Hepatocyte (in vitro differentiated cells): ENCODE measurements at places on chromosomes 6 and 20. TPM values are rescaled to one million over a fixed set of nuclear protein-coding genes. Genes with fewer than 3 reads are reported as not detected.

DNA sequence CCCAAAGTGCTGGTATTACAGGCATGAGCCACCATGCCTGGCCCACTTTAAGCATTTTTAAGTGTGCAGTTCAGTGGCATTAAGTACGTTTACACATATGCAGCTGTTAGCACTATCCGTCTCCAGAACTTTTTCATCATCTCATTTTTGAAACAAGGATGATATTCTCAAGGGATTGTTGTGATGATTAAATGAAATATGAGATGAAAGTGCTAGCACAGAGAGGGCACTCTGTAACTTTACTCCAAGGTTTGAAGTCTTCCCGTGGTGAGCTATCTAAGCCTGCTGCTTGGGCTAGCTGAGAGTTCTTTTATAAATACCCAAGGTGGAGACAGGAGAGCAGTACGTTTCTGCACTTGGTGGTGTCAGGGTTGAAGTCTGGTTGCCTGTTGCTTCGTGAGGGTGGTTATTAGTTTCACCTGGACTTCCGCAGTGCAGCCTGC lies 6.6 kb downstream of the TM9SF4 start:
- no peak for DNase-seq

DNA sequence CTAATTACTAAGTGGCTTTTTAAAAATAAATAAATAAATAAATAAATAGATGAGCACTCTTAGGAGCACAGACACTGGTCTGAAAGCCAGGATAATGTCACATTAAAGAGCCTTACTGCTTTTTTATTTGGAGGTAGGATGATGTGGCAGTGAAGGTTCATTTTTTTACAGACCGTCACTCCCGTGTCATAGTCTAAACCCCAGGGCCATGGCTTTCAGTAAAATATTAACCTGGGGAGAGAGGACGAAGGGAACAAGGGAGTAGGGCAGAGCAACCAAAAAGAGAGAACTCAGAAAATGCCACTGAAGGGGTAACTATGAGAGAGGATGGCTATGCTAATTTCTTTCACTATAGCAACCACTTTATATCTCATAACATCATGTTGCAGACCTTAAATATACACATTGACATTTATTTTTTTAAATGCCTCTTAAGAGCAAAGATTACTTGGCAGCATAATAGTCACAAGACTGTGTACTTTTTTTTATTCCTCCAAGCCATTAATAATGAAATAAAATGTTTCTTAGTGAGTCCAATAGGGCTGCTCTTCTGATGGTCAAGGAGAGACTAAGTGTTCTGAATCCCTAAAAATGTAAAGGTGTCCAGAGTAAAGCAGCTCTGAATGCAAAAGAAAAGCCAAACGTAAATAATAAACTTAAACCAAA lies 100.9 kb upstream of the SIM1 start:
- no peak for DNase-seq

GRCh38 chr6:47413752-47414422 lies 63.7 kb upstream of the CD2AP start:
- DNase-seq = peak; percentile 74

DNA sequence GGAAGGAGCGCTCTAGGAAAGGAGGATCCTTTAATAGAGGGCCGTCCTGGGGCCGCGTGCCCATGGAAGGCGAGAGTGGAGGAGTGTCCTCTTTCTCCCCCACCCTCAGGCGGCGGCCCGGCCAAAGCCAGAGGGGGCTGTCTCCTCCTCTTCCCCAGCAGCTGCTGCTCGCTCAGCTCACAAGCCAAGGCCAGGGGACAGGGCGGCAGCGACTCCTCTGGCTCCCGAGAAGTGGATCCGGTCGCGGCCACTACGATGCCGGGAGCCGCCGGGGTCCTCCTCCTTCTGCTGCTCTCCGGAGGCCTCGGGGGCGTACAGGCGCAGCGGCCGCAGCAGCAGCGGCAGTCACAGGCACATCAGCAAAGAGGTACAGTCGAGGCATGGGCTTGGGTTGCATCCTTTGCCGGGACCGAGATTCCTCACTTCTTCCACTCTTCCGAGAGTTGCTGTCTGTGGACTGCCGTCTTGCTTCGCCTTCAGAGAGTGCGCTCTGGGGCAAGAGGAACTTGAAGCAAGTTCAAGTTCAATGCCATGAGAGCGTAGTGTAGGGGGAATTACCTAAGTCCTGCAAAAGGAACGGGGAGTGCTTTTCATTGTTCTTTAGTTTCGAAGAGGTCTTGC lies at the start of gene LAMA2:
Gene LAMA2, plus strand, starts transcription at position 148 of the 621 bp plus-strand sequence. Its CDS starts 108 bp downstream, at position 256.
- DNase-seq = peak; percentile 84

DNA sequence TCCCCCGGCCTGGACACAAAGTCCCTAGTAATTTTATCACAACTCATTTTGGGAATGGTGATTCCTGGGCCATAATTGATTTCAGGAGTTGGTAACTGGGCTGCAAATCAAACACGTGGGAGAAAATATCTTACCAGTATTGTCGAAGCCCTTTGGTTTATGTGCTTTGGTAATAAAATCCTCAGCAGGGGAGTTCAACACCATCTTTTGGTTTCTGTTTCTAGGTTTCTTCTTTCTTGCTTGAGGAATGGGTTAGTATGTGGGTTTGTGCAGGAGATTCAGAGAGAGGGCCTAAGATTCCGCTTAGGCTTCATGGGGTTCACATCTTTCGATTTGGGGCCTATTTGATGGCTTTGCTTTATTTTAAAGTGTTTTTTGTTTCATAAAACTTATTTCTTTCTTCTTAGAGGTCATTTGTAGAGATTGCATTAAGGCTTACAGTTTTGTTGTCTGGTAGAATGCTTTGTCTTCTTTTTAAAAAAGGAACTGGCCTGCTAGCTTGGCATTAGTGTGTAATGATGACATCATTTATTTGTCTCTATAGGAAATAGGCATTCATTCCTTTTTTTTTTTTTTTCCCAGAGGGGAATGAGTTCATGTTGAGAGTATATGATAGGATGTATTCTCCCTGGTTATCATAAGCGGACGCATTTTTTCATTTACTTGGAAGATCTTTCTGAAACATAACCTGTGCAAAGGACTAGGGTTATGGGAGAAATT lies 45.8 kb downstream of the CYP24A1 start:
- no peak for DNase-seq

GRCh38 chr20:9928281-9928737 lies 89.4 kb upstream of the PAK5 start:
- no peak for DNase-seq

DNA sequence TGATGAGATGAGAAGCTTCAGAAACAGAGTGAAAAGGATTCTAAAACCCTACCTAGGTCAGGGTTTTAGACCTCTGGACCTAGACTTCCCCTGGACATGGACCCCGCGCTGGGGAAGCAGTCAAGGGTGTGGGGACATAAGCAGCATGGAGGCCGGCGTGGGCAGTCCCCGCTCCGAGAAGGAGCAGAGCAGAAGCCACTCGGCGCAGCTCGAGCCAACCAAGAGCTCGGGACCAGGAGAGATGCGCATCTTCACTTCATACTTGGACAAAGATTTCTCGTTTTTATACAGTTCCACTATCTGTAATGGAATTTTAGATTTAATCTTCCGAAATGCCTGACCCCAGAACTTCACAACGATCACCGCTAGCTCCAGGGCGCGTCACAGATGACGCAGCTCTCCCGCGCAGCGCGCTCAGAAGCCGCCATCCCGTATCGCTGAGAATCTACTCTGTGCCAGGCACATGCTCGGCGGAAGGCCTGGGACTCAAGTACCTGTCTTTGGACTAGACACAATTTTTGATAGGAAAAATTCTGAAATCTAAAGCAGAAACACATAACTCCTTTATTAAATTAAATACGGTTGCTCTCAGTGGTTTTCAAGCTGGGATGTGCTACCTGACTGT lies 60.3 kb downstream of the WDR27 start:
- no peak for DNase-seq

- no peak for DNase-seq
These were observed 31.7 kb upstream of the CCR6 start for GRCh38 chr6:167091026-167091804.

- DNase-seq = no peak
These were observed 156.4 kb upstream of the PDE10A start for GRCh38 chr6:165819394-165819793.

Gene SLC35D3
- 0.12 TPM in 1 of 2 replicates, not detected in the other for polyA plus RNA-seq

Gene PRDM13
- not detected in 2 replicates for polyA plus RNA-seq

Gene SCRT2
- not detected in 2 replicates for polyA plus RNA-seq
